ENCODE measurements at places on chromosomes 1 and 21. TPM values are rescaled to one million over a fixed set of nuclear protein-coding genes. Genes with fewer than 3 reads are reported as not detected.

Gene MEX3A
- total RNA-seq = 0.05 TPM

Gene CITED4
- 21.2 TPM for total RNA-seq

Gene NBPF4
- total RNA-seq = not detected

Gene ATP6V1G3
- total RNA-seq = not detected

Gene RHD
- 0.27 TPM for total RNA-seq

Gene KDF1
- 2.1 TPM for total RNA-seq

Gene FCRL3
- total RNA-seq = 1.6 TPM

Gene IL6R
- total RNA-seq = 77.8 TPM

Gene ERICH3
- not detected for total RNA-seq

Gene C4BPB
- 1.2 TPM for total RNA-seq

GRCh38 chr1:55718758-55719671 is 503.9 kb upstream of the USP24 start:
- DNase-seq = no peak

- DNase-seq = no peak
Measured at GRCh38 chr1:237834461-237834860, 56.3 kb downstream of the ZP4 start.

DNA sequence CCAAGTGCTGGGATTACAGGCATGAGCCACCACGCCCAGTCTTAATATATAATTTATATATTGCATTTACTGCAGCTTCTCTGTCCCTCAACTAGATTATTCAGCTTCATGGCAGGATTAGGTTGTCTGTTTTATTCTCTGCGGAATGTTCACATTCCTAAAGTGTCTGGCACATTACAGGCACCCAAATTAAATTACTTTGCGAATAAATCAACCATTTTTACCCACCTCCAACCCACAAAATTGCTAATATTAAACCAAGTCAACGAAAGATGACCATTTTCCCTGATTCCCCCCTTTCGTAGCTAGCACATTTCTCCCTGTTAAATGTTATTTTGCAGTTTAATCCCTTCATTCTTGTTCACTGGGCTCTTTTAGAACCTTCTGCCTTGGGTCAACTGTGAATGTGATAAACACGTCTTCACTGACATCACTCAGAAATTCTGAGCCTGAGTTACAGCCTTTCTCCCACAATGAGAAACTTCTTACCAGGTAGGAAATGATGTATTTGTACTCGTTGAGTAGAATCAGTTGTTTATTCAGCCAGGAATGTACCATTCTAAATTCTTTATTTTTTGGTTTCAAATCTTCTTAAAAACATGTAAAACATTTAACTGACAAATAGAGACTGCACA is 35.9 kb downstream of the THAP3 start:
- DNase-seq = no peak

DNA sequence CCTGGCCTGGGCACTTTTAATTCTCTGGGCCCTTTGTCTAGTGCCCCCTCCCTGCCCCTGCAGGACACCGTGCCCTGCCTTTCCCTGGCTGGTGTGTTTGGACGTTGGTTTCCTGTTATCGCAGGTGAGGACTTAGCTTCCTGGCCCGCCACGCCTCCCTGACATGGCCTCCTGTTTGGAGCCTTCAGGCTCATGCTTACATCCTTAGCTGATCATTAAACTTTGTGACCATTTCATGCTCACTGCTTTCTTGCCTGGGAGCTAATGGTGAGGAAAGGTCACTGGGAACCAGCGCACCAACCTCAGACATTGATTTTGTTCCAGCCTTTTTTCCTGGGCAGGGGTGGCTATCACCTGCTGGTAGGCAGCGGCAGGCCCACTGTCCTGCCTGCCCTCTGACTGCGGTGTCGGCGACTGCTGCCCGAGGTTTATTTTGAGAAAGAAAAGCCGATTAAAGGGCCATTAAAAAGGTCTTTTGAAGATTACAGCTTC is 3.7 kb downstream of the PFKL start:
- DNase-seq = no peak

DNA sequence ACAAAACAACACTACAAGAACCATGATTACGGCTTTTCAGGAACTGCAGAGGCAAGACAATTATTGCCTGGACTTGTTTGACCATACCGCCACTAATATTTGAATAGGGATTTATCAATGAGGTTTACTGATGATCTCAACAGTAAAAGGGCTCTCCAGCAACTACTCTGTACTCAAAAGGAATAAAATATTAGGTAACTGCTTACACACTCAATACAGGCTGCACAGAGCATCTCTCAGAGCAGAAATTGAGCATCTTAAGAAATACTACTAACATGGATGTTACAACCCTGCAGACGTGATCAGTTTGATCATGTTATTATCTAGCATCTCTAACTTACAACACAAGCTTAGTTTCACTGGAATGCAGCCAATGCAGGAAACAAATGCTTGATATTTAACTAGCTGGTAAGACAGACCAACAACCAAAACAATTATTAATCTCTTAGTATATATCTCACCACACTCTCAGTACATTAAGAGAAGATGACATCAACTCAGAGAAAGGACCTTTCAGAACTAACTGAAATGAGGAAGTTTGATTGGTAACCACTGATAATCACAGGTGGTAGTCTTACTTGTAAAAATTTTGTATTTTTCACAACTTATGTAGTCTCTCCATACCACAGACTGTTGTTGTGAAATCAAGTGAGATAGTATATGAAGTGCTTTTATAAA is 52.2 kb downstream of the PUM1 start:
- DNase-seq = no peak

- DNase-seq = no peak
Measured at GRCh38 chr1:21338573-21339355, 48.5 kb upstream of the ECE1 start.

DNA sequence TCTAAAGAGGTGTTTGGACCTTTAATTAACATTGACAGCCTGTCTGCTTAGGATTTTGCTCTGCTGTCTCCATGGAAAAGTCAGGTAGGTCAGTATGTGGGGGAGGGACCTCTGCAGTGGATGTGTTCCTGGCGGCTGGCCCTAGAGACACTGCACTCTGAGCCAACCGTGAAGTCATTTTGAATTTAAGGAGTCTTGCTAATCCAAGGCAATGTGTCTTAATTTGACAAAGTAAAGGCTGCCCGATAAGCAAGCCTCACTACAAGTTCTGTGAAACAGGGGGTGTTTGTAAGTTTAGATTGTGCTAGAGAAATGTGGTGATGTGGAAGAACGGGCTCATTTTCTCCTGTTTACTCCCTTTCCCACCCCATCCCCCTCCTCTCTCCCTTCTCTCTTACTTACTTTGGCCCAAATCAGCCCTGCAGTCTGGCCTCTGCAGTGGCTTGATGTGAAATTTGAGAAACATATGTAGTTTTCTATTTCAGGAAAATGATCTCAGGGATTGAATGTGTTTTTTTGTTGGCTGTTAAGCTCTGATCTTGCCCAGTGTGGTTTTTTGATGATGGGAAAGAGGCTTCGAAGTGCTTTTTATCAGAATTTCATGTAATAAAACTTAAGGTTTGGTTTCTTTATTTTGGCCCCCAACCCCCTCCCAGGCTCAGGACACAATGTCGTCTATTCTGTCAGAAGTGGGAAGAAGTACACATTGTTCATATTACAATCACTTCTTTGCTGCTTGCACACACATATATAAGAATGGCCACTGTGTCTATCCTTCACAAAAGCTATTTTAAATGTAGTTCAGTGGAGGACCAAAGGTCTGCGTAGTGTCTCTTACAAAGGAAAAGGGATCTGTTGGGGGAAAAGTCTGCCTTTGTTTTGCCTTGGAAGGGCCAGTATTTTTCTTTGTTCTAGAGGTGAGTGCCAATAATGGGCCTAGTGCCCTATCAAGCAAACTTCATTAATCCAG is 96.6 kb downstream of the FGGY start:
- no peak for DNase-seq

DNA sequence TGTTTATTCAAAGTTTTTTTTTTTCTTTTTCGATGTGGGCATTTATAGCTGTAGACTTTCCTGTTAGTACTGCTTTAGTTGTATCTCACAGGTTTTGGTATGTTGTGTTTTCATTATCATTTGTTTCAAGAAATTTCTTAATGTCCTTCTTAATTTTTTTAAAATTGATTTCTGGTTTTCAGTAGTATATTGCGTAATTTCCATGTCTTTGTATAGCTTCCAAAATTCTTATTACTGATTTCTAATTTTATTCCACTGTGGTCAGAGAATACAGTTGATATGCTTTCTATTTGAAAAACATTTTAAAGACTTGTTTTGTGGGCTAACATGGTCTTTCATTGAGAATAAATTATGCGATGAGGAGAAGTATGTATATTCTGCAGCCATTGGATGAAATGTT is 463.2 kb upstream of the B3GALT2 start:
- no peak for DNase-seq

GRCh38 chr1:207750631-207751305 is 1.1 kb upstream of the CD46 start:
- no peak for DNase-seq

DNA sequence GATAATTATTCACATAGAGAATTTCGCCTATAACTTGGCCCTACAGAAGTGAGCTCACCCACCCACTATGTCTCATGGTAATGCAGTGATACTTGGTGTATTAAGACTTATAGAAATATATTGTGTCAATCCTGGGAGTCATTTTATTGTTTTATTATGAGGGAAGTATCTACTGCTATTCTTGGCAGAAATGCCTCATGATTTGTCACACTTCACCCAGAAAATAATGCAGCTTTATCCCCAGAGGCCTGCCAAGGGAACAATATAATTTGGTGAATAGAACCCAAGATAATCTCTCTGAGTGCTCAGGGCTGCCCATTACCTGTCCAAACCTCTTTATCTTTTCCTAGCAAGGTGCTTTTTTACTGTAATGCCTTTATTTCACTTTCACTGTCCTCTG is 98.0 kb downstream of the ZP4 start:
- DNase-seq = no peak

- peak; percentile 75 for DNase-seq
Measured at GRCh38 chr1:154669464-154670282, 61.7 kb upstream of the ADAR start.

DNA sequence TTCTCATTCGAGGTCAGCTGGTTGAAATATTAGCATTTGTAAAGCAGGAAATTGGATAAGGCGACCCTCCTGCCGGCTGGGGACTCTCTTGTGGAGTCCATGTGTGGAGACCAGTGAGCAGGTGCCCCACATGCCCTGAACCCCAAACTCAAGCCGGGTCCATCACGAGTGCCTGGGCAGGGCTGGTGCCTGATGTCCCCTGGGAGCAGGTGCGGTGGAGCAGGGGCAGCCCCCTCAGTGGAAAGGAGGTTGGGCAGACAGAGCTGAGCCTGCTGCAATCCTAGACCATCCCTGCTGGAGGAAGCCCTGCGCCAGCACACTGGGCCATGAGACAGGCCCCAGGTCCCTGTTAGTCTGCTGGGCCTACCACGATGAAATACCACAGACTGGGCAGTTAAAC is 395.6 kb downstream of the NPHP4 start:
- DNase-seq = no peak

DNA sequence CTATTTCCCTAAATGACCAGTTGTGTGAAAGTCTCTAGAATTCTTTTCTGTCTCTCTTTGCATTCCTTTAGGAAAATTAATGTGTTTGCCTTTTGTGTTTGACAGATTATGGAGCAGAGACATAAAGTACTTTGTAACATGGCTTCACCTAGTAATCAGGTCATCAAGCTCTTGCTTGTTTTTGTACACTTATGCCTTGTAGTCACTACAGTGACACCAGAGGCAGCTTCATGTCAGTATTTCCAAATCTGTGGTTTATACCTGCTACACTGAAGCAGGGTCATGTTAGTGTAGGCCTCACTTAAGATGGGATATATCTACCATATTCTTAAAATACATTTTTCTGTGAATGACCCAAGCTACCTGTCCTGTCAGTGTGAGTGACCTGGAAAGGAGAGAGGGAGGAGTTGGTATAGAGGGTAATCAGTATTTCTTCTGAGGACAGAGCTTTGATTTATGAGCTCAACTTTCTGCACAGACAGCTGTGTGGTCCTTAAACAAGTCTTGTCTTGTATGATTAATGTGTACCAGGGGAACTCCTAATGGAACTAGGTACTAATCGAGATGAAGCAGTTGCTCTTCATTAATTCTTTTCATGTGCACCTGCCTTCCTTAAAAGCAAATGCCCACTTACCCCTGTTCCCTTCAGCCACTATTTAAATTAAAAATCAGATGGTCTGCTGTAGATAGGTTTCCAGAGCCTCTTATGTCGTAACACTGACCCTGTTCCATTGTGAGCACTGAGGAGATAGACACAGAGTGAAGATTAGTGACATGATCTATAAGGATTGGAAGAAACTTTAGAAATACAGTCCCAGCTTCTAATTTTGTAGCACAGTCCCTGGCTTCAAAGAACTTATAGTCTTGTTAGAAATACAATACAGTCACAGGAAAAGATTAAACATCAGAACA is 45.7 kb downstream of the MACO1 start:
- peak; percentile 37 for DNase-seq

DNA sequence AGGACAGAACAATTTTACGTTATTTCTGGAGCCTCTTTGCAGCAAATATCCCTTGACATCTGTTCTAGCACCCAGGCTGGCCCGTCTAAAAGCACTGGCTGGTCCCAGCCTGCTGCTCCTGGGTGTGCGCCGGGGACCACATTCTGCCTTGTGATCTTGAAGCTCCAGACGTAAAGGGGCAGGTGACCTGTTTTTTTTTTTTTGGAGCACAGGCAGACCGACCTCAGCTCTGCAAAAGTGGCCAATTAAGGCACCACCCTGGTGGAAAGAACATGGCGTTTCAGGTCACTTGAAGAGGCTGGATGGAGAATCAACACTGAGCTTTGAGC is 13.8 kb upstream of the CAMTA1 start:
- no peak for DNase-seq

GRCh38 chr1:229034342-229034741 is 236.6 kb upstream of the RAB4A start:
- DNase-seq = no peak

- DNase-seq = no peak
Measured at GRCh38 chr1:96095849-96096612, 625.6 kb upstream of the PTBP2 start.

- no peak for DNase-seq
Measured at GRCh38 chr21:39632796-39633442, 20.2 kb downstream of the B3GALT5 start.

GRCh38 chr1:206125346-206125745 is 8.2 kb upstream of the AVPR1B start:
- no peak for DNase-seq

GRCh38 chr1:212586206-212587015 is 22.1 kb upstream of the ATF3 start:
- DNase-seq = no peak

GRCh38 chr21:17679002-17679600 is 66.4 kb upstream of the BTG3 start:
- DNase-seq = peak; percentile 69

- no peak for DNase-seq
Measured at GRCh38 chr21:33619726-33620125, 21.8 kb downstream of the CRYZL1 start.

GRCh38 chr1:206135248-206135647 is 18.1 kb upstream of the AVPR1B start:
- DNase-seq = no peak

GRCh38 chr21:38389896-38390295 is 108.4 kb downstream of the ERG start:
- DNase-seq = no peak

- DNase-seq = no peak
Measured at GRCh38 chr1:38231941-38232340, 185.3 kb upstream of the POU3F1 start.

- no peak for DNase-seq
Measured at GRCh38 chr1:3756394-3756793, 4.1 kb downstream of the CCDC27 start.

Measured in naive thymus-derived CD4-positive, alpha-beta T cell (primary cell).